ELF-1 (cell line): ENCODE measurements at places on chromosomes 5 and 9.
A peak's percentile ranks its signal among the peaks of the same experiment; 100 is the strongest.

GRCh38 chr9:132774886-132775285 is 103.2 kb downstream of the AK8 start:
- no peak for DNase-seq

GRCh38 chr5:15168358-15168757 is 296.8 kb upstream of the ANKH start:
- no peak for DNase-seq

GRCh38 chr5:146888351-146888978 is 9.9 kb upstream of the PPP2R2B start:
- DNase-seq = no peak

- peak; percentile 22 for DNase-seq
These were observed 41.8 kb upstream of the FCN2 start for GRCh38 chr9:134838651-134839454.

DNA sequence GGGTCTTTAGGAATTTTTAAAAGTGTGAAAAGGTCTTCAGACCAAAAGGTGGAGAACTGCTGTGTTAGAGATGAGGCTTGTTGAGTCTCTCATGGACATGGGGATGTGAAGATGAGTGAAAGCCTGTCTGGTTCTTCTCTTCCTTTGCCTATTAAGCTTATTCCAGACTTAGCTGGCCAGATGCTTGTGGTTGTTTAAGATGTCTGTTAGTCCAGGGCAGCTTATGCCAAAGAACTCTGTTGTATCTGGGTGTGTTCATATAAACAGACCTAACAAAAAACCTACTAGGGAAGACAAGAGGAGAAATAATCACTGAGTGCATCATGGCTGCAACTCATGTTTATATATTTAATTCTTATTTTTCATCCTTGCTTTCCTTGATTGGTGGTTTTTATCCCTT is 57.5 kb upstream of the NCS1 start:
- no peak for DNase-seq

DNA sequence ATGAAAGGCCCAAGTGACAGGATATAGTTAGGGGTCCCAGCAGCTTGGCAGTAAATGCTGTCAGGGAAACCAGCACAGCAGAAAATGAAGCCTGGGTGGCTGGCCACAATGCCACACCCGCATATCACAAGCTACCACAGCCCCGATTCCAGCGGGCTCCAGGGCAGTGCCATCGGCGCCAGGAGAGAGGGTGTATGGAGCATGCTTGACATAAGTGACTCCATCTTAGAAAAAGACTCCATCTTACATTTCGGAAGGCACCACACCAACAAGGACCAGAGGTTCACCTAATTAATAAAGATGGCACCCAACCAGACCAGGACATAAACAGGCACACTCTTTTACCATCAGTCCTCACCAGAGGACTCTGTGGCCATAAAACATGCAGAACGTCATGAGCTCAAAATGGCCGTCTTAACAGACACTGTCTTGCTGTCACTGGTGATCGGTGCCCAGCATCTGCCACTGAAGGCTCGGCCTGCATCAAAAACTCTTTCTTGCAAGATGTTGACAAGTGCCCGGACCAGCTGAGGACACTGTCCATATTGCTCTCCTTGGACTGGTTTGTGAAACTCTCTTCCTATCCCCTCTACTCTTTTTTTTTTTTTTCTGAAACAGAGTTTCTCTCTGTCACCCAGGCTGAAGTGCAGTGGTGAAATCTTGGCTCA is 67.4 kb upstream of the SPIN1 start:
- DNase-seq = no peak

DNA sequence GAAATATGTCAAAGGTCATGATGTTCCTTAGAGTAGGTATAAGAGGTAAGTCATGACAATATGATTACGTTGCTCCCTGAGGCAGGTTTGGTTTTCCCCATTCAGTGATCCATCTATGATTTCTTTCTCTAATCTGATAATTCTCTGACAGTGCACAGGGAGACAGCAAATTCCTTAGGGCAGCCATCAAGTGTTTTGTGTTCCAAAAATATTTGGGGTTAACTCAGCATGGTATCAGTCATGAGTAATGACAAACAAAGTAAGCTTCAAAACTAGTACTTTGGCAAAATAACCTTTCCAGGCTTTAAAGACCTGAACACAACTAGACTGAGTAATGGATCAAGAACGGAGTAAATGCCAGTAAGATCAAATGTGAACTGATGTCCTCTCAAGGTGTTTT is 55.3 kb upstream of the SPATA31E1 start:
- no peak for DNase-seq

DNA sequence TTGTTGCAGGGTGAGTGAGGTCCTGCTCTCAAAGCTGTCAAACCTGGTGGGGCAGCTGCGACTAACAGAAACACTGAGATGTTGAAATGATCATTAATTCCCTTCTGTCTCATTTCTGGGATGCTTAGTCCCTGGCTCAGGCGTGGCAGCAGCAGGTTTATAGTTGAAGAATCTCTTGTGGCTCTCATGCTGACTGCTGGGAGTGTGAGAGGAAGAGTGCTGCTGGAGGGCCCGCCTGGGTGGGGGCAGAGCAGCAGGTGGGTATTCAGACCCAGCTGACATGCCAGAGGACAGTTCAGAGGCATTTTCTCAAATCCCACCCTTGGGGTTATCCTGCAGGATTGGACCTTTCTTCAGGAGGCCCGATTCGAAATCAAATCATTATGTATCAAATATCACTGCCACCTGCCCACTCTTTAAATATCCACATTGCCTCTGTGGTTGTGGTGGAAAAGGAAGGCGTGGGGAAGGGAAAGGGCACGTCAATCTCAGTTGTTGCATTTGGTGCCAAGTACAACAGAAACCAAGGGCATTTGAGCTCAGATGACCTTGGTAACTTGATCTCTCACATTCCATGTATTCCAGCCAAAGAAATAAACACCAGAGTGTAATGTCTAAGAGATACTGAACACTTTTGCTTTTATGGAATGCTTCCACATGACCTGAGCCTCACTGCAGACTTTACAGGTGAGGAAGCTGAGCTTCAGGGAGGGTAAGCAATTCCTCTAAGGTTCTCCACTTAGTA is 224.3 kb downstream of the AOPEP start:
- no peak for DNase-seq

DNA sequence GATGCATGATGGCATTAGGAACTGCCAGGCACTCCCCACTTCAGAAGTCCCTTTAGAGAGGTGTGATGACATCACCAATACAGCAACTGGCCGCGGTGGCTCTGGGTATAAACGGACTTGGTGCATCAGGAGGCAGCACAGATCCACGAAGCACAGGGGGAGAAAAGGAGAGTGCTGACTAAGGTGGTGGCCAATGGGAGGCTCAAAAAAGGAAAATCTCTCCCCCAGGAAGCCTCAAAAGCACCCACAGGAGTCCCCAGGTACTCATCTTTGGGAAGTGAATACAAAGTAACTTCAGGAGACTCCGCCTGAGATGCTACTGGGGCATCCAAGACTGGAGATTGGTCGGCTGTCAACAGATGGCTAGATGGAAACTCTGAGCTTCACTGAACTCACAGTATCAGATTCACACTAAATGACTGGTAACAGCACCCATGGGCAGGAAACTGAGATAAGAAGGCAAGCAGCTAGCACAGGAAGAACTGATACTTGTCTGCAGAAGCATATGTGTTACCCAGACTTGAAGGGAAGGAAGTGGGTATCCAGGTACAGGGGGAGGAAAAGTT is 7.6 kb downstream of the TTC39B start:
- DNase-seq = no peak

DNA sequence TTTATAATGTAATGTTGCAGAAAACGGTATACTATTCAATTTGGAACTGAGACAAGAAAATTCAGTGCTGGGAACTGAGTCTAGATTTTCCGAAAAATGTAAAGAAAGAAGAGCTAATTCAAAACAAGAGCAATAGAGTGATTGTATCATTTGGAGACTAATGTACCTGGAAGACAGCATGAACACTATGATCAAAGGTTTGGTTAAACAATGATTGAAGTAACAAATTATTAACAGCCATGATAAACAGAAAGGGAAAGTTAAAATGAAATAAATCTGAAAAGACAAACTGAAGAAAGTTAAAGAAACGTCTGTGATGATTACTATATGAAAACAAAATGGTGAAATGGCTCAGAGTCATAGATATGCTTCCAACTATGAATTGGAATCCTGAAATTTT is 300.6 kb upstream of the MPDZ start:
- DNase-seq = no peak

DNA sequence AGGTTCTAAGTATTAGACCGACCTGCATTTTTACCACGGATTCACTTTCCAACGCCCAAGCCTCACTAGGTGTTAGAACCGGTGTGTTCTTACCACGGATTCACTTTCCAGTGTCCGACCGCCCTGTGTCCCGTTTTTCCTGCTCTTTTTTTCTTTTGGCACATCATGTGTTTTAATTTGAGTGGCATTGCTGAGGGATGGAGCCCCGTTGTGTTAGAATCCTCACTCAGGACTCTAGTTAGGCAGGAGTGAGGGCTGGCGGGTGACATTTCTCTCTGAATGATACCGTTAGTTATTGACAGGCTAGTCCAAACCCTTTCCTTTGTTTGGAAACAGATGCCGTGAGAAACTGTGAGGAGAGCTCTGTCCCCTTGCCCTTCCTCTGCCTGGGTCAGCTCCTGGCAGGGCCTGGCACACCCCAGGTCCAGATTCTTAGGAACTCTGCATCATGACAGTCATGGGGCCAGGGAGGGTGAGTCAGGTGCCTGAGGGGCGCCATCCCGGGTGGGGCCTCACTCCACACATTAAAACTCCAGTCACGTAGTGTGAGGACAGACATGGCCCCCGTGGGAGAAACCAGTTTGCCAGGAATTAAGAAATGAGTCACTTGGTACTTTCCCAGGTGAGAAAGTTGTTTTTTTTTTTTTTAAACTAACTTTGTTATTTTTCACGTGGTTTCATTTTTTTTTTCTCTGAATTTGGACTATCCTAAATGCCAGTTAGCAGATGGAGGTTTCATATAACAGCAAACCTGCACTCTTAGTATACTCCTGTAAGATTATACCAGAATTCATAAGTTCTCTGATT is 15.8 kb downstream of the EXOC3 start:
- DNase-seq = no peak

- no peak for DNase-seq
These were observed 162.6 kb upstream of the GNA14 start for GRCh38 chr9:77810637-77811119.

DNA sequence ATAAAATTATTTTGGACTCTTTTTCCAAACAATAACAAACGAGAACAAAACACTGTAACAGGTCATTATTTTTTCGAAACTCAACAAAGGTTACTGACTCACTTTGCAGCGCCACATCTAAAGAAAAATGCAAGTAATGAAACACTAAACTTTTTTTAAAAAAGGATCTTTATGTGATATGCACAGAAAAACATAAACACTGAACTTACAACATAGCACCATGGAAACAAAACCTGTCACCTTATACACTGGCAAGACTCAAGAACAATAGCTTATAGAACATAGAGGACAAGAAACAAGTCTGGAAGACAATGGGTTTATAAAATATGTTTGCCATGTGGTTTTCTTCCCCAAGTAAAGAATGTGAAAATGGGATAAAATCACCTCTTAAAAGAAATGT is 85.2 kb downstream of the AUH start:
- no peak for DNase-seq

DNA sequence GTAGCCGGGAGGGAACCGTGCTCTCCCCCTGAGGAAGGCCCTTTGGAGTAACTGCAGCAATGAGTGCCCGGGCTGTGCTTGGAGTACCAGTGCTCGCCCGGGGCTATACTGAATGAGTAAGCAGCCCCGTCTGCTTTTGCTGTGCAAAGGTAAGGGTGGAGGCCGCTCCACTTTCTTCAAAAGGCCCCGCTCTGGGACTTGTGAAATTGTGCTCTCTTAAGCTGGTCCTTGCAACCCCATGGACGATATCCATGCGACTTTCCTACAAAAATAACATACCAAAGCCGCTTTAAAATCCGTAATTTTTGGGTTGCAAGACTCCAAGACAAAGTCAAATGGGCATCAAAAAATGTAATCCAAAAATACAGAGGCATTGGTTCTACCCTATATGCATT is 578 bp upstream of the TNFAIP8 start:
- peak; percentile 93 for DNase-seq

- no peak for DNase-seq
These were observed 574.5 kb upstream of the GRAMD2B start for GRCh38 chr5:125848751-125849150.

DNA sequence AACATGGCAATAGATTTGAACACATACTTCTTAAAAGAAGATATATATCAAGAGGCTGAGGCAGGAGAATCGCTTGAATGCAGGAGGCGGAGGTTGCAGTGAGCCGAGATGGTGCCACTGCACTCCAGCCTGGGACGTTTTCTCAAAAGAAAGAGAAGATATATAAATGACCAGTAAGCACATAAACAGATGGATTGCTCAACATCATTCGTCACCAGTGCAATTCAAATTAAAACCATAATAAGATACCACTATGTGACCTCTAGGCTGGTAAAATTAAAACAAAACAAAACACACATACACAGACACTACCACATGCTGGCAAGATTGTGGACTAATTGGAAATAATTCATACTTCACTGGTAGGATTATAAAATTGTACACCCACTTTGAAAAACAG is 5.3 kb upstream of the TXN start:
- DNase-seq = no peak

DNA sequence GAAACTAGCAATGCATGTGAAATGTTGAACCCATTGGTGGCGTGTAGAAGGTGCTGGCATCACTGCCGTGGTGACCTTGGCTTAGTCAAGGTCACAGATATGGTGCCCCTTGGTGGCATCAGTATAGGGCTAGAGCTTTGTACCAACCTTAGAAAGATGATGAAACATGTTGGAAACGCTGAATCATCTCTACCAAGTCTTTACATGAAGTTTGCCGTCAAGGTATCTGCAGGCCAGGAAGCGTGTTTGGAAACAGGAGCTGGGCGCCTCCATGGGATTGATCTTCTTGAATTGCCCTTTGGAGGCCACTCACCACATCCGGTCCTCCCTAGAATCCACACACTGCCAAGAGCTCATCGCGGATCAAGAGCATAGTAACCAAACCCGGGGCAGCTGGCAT is 16.9 kb upstream of the BOD1 start:
- DNase-seq = no peak

DNA sequence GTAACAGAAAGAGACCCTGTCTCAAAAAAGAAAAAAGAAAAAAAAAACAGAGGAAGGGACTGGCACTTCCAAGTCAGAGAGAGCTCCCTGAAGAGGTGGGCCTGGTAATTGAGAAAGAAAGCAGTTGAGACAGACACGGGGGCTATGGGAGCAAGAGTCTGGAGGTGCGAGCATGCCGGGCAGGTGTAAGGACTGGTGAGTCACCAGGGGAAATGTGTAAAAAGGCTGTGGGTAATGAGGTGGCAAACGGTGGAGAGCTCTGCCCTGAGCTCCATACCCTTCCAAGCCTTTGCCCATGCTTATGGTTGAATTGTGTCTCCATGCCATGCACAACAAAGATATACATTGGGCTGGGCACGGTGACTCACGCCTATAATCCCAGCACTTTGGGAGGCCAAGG is 18.0 kb upstream of the JADE2 start:
- DNase-seq = no peak

DNA sequence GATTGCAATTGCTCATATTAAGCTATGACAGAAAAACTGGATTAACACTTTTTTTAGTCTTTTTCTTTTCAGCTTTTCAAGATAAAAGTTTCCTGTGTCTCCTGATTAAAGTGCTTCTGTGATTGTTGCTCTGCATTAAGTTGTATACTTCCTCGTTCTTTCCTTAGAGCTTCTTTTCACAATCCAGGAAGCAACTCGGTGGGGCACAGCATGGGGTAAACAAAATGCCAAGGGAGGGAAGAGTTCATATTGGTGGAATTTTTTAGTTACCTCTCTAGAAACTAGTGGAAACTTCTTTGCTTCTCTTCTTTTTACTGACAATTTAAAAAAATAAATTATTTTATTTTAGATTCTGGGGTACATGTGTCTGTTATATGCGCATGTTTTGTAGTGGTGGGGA is 37.8 kb upstream of the ARRDC3 start:
- no peak for DNase-seq
